CD4-positive, alpha-beta T cell treated with Interleukin-12 subunit alpha and Interleukin-12 subunit beta, for 1 hour (primary cell): ENCODE measurements at places on chromosomes 6 and 20.

- no peak for DNase-seq
These were observed 39.6 kb downstream of the RNF217 start for GRCh38 chr6:125001684-125002405.

DNA sequence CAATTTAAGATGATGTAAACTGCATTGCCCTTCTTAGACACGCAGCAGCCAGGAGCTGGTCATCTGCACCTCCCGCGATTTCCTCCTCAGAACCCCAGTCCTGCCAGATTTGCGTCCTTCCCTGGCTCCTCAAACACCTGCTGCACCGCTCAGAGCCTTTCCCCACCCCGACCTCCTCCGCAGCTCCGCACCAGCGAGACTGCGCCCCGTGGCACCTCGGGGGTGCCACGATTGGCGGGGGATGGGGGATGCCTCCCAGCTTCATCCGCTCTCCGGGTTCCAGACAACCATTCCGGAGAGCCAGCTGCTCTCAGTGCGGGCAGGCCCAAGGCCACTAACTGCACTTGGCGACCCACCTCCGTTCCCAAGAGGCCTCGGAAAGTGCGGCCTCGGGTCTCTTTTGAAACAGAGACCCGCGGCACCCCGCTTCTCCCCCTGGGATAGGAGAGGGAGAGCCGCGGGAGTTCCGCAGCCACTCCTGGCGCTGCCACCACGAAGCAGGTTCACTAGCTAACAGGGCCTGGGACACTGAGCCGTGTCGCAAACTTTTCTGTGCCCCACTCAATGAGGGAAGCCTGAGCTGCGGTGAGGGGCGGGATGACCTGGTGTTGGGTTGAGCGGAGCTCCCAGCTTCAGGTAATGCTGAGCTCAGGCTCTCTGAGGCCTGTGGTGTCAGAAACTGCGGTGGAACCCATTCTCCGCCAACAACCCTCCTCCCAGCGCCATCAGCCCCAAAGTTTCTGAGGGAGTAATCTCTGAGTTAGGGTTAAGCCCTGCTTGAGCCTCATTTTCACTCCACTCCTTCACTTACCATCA is 7.3 kb upstream of the TFAP2A start:
- DNase-seq, result no peak

GRCh38 chr6:1873781-1874180 is 264.1 kb downstream of the FOXC1 start:
- no peak for DNase-seq

GRCh38 chr20:51995551-51995951 is 193.2 kb upstream of the SALL4 start:
- DNase-seq, result no peak

- DNase-seq, result no peak
These were observed 39.7 kb downstream of the FBXO9 start for GRCh38 chr6:53104916-53105315.

DNA sequence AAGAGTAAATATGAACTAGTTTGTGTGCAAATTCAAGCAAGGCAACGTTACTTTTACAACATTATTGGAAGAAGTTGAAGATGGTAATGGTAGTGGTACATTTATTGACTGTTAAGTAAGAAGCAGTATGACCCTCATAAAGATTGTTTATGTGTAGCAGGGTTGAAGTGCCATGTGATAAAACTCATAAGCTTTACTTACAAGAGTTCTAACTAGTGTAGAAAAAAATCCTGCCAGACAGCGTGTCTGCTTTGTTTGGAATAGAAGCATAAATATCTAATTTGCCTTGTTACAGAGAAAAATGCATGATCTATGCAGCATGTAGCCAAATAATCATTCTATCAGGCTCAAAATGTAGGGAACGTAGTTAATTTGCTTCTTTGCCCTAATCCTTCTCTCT is 450.8 kb upstream of the SOX4 start:
- no peak for DNase-seq

DNA sequence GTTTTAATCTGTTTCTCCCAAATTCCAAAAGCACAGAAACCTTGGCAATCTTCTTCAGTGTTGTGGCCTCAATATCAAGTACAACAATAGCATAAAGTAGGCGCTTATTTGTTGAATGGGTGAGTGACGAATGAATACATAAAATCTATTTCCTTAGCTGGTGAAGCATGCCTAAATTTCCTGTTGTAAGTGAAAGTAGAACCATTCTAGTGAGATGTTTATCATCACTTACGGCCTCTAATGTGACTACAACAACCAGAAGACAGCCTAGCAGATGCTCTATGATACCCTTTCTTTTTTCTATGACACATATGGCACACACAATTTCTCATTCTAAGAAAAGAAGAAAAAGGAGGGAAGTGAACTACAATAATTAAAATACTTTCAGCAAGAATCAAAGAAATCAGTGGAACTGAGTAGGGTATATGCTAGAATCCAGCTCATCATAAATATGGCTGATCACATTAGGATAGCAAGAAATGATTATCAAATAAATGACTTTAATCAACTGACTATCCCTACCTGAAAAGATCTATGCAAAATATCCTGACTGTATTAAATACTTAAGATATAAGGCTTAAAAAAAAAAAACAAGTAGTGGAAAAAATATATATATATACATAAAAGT is 67.4 kb downstream of the BTBD9 start:
- DNase-seq, result peak; percentile 66

- DNase-seq, result no peak
These were observed 15.7 kb upstream of the SRSF3 start for GRCh38 chr6:36578431-36578830.

GRCh38 chr6:39821742-39822532 is 29.8 kb downstream of the DAAM2 start:
- no peak for DNase-seq

GRCh38 chr20:44756956-44757355 is 11.3 kb downstream of the KCNK15 start:
- no peak for DNase-seq
